A549 treated with DMSO at 1 μM for 4 hours (cell line): ENCODE measurements at places on chromosomes 12 and 14. TPM values are rescaled to one million over a fixed set of nuclear protein-coding genes. Genes with fewer than 3 reads are reported as not detected.

The MLXIP gene
- total RNA-seq = 22.3 to 32.6 TPM (median 28.0 TPM) in 5 replicates

The SOAT2 gene
- total RNA-seq = 0.10 to 0.26 TPM (median 0.19 TPM) in 5 replicates

The CPNE6 gene
- total RNA-seq = not detected in 5 replicates

The ACOT6 gene
- not detected in 5 replicates for total RNA-seq
